ENCODE measurements at places on chromosomes 7 and 10.
A peak's percentile ranks its signal among the peaks of the same experiment; 100 is the strongest.

- peak; percentile 92 for DNase-seq
These were observed 77.8 kb upstream of the PDK4 start for GRCh38 chr7:95674101-95674500.

- DNase-seq = no peak
These were observed 684.5 kb downstream of the GATA3 start for GRCh38 chr10:8738987-8739386.

GRCh38 chr7:10521306-10521705 is 452.4 kb upstream of the PHF14 start:
- peak; percentile 55 for DNase-seq

DNA sequence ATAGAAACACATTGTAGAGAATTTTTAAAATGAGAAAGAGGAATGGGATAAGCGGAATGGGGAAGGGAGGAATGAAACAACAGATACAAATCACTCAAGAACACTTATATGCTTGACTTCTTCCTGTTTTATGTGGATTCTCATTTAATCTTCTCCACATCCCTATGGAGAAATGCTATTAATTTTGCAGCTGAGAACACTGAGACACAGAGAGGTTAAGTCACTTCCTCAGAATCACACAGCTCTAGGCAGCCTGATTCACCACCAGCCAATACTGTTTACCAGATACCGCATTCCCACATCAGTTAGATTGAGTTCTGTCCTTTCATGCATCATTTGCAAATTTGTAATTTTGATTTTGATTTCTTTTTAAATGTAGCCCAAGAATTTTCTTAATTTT is 170.5 kb downstream of the SH2D4B start:
- no peak for DNase-seq

DNA sequence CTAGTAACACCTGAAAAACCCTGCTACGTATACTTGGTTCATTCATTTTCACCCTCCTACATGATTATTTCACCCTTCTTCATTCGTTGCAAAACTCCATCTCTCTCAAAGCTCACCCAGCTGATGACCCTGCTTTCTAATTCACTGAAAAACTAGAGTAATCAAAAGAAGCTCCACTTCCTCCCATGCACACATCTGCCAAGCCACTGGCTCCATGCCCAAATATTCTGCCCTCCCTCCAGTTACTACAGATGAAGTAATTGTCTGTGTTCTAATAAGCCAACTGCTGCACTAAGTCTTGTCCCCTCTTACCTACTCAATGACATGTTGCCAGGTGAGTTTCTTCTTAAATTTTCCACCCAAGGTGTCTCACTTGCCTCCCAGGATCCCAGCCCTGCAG is 96.9 kb upstream of the CCDC71L start:
- DNase-seq = no peak

DNA sequence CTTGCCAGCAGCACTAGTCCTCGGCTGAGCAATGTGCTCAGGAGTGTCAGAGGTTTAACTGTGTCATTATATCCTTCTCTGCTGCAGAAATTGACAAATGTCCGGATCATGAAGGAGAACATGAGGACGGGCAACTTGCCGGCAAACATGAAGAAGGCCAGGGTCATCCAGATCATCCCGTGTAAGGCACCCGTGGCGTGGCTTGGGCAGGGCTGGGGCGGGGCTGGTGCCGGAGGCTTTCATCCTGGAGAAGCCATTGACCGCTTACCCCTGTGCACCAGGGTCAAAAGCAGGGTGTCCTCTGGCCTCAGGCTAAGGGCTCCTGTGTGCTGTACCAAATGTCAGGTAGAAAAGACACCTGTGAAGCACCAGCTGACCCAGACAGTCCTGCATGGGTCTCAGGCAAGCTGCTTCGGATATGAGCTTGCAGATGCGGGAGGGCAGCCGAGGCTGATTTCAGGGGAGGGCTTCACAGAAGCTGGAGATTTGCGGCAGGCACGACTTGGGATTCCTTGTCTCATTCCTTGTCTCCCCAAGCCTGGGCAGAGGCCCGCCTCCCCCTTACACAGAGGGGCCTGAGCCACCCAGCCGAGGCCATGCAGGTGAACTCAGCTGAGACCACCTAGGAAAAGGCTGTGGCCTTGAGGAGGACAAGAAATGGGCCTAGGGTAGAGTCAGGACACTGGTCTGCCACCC is 55.4 kb downstream of the MKI67 start:
- DNase-seq = no peak

- no peak for DNase-seq
These were observed 77.6 kb downstream of the ETV1 start for GRCh38 chr7:13911909-13912308.

- no peak for DNase-seq
These were observed 28.4 kb downstream of the ENTPD1 start for GRCh38 chr10:95784279-95784913.

- DNase-seq = no peak
These were observed 203.5 kb downstream of the RNLS start for GRCh38 chr10:88379575-88379974.

- no peak for DNase-seq
These were observed 49.3 kb downstream of the CAMK2B start for GRCh38 chr7:44275957-44276570.

- DNase-seq = no peak
These were observed 109.9 kb upstream of the ANKRD30A start for GRCh38 chr10:37015498-37015897.

DNA sequence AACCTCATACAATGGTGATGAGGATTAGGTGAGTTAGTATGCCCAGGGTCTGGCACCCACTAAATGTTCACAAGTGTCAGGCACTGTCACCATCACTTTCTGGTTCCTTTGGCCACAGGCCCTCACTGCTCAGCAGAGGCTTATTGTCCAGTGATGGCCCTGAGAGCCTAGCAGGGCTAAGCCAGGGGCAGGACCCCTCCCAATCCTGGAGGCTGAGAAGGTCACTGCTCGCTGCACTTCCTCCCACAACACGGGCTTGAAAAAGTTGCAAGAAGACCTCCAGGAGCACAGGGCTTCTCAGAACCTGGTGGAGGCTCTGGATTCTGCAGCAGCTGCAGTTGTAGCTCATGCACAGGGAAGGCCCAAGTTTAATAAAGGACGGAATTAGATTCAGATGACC is 48.1 kb downstream of the DRGX start:
- no peak for DNase-seq

DNA sequence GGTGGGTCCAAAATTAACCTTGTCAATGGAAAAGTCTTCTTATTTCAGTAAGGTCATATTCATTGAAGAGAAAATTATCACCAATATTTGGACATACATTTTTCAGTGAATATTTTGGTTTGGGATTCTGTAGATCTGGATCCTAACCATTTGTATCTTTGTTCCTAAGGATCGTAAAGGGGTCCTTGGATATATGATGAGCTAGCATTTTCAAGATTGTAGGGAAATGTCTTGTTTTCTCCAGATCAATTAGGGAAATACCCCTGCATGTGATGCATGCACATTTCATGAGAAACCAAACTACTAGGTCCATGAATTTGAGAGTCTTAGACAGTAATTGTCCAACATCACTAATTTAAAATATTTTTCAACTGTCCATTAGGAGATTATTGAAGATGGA is 18.0 kb downstream of the DNTT start:
- DNase-seq = no peak

DNA sequence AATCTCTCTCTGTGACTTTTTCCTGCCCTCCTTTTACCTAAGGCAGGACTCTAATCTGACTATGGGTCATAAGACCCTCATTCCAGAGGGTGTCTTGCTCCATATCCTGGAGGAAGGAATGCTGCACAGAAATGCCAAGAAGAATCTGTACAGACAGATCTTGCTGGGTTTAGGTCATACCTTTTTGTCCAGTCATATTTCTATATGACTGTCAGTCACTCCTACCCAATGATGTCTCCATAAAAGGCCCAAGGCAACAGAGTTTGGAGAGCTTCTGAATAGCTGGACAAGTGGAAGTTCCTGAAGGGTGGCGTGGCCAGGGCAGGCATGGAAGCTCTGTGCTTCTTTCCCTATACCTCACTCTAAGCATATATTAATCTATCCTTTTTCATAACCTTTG is 47.5 kb downstream of the FEZF1 start:
- no peak for DNase-seq

- DNase-seq = no peak
These were observed 28.8 kb downstream of the PFKP start for GRCh38 chr10:3096149-3096548.

DNA sequence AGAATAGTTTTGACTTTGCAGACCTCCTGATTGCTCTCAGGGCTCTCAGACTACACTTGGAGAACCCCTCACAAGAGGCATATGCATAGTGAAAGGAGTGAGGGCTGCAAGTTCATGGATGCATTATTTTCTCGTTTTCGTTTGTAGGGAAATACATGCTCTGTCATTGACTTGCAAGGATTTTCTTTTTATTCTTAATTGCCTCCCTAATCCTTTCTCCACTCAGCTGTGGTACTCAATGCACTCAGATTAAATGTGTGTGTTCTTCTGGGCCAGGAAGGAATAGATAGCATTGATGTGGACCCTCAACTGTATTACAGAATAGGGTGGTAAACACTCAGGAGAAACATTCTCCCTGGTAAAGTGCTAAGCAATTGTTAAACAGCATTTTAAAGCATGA is 188.7 kb downstream of the CACNB2 start:
- DNase-seq = no peak

DNA sequence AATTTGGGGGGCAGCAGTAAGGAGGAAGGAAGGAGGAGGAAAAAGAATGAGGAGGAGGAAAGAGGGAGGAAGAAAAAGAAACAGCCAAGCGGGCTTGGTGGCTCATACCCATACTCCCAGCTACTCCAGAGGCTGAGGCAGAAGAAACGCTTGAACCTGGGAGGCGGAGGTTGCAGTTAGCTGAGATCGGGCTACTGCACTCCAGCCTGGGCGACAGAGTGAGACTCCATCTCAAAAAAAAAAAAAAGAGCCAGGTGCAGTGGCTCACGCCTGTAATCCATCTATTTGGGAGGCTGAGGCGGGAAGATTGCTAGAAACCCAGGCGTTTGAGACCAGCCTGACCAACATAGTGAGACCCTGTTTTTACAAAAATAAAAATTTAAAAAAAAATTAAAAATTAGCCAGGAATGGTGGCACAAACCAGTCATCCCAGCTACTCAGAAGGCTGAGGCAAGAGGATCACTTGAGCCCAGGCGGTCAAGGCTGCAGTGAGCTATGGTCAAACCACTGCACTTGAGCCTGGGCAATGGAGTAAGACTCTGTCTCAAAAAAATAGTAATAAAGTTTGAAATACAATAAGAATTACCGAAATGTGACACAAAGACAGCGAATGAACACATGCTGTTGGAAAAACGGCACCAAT is 14.1 kb upstream of the CRCP start:
- DNase-seq = no peak

- DNase-seq = no peak
These were observed 8.6 kb downstream of the TMEM168 start for GRCh38 chr7:112781558-112781957.

DNA sequence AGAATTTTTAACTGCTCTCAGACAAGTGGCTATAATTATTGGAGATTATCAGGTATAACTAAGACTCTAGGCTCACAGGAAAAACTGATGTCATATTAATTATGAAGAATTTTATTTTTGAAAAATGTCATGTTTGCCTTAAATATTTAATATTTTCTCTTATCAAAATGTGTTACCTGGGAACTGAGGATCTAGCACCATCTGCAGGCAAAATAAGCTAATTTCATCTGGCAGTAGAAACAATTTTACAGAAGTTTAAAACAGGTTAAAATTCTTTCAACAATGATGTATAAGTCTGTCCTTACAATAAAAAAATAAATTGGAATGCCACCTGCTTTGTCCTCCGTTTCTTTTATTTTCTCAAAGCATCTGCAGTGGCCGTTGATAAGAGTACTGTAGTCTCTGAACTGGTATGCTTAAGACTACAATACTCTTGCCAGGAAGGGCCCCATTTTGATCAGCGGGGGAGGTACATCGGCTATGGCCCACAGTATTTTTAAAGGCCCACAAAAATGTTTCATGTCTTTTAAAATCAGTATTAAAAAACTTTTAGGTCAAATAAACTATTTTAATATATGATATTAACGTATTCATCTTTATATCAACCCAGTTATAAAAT is 81.3 kb downstream of the VWDE start:
- DNase-seq = peak; percentile 52

DNA sequence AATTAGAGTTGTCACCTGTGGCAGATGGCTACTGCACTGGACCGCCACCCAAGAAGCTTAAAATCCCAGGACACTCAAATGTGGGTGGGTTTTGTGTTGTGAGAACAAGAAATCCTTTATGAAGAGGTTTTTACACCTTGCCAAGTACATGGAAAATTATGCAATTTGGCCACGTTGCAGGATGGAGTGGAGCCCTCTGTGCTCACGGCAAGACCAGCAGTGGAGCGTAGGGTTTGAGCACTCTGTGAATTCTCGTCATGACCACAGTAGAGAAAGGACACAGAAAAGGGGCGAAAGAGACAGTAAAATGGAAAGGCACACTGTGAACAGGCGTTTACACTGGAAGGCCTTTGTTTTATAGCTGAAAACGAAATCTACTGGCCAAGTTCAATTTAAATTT is 222.6 kb downstream of the ADARB2 start:
- DNase-seq = no peak

GRCh38 chr10:73054286-73054685 is 42.4 kb downstream of the P4HA1 start:
- no peak for DNase-seq

DNA sequence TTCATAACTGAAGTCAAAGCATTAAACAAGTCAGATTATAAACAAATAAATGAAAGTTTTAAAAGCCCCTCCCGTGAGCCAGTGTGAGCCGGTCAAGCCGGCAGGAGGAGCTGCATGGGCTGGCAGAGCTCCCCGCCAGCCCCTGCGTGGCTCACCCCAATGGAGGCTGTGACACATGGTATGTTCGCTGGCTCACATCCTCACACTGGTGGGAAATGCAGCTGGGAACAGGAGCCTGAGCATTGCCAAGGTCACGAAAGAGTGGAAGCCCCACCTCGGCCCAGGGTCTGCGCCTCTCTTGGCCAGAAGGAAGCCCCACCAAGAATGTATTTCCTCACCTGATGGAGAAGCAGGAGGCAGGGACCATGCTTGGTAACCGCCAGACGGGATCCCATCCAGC is 261.7 kb upstream of the TCERG1L start:
- no peak for DNase-seq

DNA sequence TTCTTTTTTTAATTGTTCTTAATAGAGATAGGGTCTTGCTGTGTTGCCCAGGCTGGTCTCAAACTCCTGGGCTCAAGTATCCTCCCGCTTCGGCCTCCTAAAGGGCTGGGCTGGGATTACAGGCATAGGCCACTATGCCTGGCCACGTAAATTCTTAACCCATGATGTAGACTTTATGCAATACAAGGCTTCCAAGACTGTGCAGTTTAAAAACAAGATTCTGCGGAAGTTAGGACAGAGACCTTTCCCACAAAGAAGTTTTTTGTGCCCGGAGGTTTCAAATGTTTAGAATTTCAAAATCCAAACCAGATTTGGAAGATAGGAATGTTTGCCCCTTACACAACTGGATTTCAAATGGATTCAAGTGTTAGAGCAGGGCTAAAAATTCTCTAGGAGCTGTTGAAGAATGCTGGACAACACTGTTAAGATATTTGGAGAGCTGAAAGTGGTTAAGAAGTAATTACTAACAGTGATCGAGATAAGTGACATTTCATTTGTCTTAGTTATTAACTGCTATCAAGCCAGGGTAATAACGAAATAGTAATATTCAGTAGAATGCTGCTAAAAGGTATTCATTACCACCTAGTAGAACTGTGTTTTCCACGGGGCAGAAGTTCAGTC is 7.4 kb downstream of the APBB1IP start:
- no peak for DNase-seq

All from SK-MEL-5 (cell line).